ENCODE measurements at places on chromosomes 5 and 9.

DNA sequence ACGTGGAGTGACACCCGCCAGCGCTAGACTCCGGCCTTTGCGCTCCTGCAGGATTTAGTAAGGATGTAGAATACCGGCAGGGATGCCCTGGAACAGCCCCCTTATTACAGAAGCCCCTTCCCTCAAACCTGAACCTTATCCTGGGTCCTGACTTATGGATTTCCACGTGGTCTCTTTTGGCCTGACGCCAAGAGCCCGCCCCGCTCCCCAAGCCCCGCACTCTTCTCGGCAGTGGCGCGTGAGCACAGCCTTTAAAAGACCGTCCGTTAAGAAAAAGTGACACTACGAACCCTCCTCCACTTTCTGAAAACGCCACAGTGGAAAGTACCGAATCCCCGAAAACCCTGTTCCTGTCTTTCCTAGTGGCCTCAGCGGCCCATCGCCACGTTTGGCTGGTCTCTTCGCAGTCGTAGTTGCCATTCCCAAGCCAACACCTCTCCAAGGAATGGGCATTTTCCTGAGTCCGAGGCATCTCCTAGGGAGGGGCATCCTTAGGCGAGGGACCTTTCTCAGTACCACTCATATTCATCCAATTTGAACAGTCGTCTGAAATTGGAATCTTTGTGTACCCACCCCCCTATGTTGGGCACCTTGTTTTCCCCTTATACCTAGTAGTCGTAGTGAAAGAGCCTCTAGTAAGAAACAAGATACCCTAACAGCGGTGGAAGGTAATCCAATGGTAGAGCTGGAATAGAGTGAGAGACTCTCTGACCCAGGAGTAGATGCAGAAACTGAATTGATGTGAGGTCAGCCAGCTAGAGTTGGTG, 732 bp upstream of the MCIDAS start:
- no peak for DNase-seq

GRCh38 chr5:84080908-84081307, 303.8 kb downstream of the EDIL3 start:
- DNase-seq, result no peak

GRCh38 chr5:142979636-142980035, 209.5 kb downstream of the ARHGAP26 start:
- DNase-seq, result no peak

- no peak for DNase-seq
Measured at GRCh38 chr5:155591273-155591672, 577.7 kb downstream of the KIF4B start.

DNA sequence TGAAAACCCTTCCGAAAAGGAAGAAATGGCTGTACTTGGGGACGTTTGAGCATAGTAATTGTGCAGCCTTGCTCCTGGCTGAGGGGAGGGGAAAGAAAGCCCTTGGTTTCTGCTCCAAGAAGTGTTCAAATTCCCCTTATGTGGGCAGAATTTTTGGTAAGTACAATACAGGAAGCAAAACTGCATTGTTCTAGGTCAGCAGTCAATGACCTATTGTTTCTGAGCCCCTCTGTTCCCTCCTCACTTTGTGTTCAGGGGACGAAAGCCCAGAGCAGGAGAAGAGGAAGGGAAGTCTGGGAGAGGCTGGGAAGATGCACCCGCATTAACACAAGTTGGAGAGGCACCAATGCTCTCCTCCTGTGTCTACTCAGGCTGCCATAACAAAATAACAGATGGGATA, 11.9 kb downstream of the BASP1 start:
- DNase-seq, result no peak

- DNase-seq, result no peak
Measured at GRCh38 chr9:107330420-107330819, 47.3 kb downstream of the RAD23B start.

Data from right lung (tissue), 10 donors.